Caudate nucleus (tissue), 63 donors: ENCODE measurements at places on chromosomes 13 and 19.

GRCh38 chr13:72160977-72161376 lies 294.0 kb upstream of the DACH1 start:
- no peak for DNase-seq

DNA sequence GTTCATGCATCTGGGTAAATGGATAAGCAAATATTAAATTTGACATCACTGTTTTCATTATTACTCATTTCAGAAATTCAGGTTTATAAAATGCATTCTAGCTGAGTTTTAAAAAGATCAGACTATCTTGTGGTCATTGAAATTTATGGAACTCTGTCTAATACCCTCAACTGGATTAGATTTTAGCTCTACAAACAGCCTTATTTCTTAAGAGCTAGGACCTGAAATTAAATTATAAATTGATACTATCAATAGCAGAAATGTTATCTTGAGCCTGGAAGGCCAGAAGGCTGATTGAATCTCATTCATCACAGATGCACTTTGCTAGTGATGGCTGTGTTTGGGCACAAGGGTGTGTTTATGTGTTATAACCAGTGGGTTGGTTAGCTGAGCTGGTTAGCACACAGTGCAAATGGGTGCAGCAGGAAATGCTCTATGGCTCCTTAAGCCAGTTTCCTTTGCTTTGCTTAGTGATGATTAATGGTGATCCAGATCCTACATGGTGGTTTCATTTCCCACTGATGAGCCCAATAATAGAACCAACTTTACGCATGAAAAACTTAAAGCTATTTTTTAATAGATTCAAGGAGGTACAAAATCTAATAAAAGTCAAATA lies 310.8 kb upstream of the KLF12 start:
- DNase-seq = no peak

- no peak for DNase-seq
These were observed 27.6 kb upstream of the SLC1A5 start for GRCh38 chr19:46815833-46816627.

GRCh38 chr19:495402-496111 lies 729 bp upstream of the MADCAM1 start:
- no peak for DNase-seq

DNA sequence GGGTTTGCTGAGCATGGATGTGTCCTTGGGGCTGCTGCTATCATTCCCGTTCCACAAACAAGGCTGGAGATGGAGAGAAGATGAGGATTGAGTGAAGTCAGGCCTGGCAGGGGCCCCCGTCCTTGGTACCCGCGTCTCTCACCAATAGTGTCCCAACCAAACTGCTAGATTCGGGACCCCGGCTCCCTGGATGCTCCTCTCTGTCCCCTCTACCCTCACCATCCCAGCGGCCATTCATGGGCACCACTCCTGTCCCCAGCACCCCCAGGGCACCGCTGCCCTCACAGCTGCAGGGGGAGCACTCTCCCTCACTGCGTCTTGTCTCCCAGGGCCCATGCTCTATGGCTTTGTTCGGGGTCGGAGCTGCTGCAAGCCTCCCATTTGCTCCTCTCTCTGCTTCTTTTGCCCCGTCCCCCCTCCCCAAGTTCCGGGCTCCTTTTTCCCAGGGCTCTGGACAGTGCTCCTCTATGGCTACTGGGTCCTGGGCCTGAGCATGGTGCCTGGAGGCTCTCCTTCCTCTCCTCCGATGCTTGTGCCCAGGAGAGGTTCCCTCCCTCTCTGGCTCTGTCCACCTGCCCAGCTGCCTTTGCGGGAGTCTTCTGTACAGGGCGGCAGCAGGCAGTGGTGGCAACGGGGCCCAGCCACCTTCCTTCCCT lies 219.5 kb downstream of the TEX29 start:
- DNase-seq = no peak

DNA sequence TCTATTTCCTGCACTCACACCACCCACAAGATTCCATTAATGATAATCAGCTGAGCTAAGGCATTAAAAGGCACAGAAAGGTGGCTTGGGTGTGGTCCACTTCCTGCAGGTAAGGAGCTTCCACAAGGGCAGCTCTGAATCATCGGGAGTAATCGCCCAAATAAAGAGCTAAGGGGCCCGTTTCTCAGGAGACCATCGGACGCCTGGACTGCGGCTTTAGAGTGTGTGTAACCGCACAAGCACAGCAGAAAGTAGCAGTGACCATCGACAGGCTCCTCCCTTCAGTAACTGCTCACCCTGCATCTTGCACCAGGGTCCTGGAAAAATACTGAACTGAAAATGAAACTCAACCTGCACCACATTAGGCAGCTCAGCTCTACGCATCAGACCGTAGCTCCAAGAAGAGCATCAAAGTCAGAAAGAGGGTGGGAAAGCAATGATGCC lies 6.0 kb downstream of the STK24 start:
- DNase-seq = no peak

- no peak for DNase-seq
These were observed 806 bp downstream of the ZNF90 start for GRCh38 chr19:20078581-20079031.

DNA sequence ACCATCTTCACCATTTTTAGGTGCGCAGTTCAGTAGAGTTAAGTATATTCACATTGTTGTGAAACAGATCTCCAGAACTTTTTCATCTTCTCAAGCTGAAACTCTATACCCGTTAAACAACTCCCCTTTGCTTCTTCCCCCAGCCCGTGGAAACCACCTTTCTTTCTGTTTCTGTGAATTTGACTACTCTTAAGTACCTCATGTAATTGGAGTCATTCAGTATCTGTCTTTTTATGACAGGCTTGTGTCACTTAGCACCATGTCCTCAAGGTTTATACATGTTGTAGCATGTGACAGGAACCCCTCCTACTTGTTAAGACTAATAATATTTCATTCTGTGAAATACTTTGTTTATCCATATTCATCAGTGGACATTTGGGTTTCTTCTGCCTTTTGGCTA lies 52.8 kb downstream of the TNFRSF19 start:
- no peak for DNase-seq

DNA sequence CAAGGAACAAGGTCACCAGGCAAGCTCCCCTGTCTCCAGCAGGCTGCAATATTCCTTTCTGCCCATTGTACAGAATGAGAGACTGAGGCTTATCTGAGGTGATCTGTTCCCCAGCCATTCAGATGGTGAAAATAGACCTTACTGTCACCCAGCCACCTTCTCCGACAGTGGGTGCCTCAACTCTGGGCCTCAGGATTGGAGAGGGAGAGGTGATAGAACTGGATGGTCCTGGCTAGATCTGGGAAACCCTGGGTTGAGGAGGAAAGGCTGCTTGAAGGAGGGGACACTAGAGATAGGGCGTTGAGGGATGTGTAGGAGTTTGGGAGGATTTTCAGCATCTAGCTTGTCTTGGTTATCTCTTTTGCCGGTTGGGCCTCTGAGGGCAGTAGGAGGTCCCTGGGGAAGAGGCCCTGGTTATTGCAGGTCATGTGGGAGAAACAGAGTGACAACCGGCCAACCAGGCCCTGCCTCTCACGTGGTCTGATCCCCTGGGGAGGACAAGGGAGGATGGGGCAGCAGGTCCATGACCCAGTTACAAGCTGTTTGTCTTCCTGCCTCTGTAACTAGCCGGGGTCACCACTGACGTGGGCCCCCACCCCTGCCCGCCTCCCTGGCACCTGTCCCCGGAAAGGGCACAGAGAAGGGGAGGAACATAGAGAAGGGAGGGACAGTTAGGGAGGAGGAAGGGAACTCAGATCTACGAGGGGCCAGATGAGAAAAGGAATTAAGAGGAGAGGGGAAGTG lies 8.2 kb downstream of the NFIC start:
- no peak for DNase-seq

DNA sequence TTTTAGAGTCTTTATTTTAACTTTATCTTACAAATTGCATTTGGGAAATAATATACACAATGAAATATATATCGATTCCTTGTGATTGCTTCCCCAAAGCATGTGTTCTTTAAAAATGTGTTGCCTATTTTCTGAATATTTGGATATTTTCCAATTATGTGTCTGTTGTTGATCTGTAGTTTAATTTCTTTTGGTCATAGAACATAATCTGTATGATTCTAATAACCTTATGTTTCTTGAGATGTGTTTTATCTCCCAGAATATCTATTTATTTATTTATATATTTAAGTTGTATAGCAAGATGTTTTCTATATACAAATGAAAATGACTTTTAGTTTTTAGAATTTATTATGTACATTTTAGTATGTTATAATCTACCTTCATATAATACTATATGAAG lies 710.8 kb upstream of the PCDH20 start:
- no peak for DNase-seq

DNA sequence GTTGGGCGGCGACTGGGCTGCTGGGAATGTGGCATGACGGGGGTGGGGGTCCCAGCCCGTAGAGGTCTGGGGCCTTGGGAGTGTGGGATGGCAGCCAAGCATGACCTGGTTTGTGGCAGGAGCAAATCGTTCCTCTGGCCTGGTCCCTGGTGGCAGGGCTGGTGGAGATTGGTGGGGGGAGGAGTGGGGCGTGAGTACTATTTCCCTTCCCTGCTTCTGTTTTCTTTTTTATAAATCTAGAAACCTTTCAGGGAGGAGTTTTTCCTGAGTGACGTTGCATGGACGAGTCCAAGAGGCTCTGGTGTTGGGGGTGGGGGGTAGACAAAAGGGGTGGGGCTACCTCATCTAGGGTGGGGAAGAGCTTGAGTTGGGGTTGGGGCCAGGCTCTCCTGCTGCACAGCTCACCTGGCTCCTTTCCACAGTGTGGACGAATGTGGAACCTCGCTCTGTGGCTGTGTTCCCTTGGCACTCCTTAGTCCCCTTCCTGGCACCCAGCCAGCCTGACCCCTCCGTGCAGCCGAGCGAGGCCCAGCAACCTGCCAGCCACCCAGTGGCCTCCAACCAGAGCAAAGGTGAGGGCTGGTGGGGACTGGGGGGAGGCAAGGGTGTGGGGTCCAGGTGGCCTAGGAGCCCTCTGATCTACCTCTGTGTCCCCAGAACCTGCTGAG lies 15.4 kb upstream of the PRR19 start:
- DNase-seq = no peak

DNA sequence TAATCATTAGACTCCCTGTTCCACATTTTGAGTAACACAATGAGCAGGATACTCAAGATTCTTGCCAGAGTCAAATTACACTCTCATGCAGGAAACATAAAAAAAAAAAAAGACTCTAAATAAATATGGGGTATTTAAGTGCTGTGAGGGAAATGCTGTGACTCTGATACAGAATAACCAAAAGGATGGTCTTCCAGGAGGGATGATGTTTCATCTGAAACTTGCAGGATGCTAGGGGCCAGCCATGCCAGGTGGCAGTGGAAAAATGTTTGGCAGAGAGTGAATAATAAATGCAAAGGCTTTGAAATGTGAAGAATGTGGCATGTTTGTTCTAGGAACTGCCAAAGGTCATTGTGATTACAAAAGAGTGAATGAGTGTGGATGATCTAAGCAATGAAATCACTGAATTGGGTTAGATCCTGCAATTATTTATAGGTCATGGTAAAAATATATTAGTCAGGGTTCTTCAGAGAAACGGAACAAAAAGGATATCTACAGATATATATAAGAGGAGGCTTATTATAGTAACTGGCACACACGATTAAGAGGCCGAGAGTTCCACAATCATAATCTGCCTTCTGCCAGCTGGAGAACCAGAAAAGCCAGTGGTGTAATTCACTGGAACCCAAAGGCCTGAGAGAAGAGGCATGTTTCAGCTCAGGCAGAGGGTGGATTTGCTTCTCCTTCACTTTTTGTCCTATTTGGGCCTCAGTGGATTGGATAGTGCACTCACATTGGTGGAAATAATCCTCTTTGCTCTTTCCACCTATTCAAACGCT lies 1832.8 kb upstream of the MIR17HG start:
- no peak for DNase-seq

DNA sequence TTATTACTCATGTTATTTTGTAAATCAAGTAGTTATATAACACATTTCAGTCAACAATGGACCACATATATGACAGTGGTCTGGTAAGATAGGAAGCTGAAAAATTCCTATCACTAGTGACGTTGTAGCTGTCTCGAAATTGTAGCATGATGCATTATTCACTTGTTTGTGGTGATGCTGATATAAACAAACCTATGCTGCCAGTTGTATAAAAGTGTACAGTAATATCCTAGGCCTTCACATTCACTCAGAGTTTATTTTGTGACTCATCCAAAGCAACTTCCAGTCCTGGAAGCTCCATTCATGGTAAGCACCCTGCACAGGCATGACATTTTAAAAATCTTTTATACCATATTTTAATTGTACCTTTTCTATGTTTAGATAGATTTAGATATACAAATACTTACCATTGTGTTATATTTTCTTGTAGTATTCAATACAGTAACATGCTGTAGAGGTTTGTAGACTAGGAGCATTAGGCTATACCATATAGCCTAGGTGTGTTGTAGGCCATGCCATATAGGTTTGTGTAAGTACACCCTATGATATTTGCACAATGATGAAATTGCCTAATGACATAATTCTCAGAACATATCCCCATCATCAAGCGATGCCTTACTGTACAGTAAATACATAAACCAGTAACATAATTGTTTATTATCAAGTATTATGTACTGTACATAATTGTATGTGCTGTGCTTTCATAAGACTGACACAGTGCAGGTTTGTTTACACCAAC lies 49.3 kb downstream of the IFT88 start:
- DNase-seq = no peak

- no peak for DNase-seq
These were observed 14.6 kb downstream of the METTL21C start for GRCh38 chr13:102680133-102680717.

GRCh38 chr13:20968745-20969144 lies 66.2 kb upstream of the XPO4 start:
- no peak for DNase-seq
